Fibroblast of skin of right biceps (primary cell): ENCODE measurements at places on chromosomes 4 and X.

GRCh38 chr4:76488888-76489685 lies 54.1 kb downstream of the SHROOM3 start:
- DNase-seq, result peak; percentile 48

DNA sequence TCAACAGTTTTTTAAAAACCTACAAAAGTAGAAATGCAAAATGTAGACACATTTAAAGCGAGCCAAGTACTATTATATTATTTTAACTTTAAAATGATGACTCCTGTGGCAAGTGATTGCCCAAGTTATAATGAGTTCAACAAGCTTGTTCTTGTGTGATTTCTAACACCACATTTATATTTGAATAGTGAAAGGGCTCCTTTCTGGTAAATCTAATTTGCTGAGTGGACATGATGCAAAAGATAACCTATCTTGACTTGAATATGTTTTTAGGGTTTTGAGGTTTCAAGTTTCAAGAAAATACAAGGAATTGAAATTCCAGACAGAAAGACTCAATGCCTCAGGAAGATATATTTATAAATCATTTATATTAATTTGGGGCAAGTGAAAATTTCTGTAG lies 1.1 kb upstream of the EPGN start:
- DNase-seq, result no peak

DNA sequence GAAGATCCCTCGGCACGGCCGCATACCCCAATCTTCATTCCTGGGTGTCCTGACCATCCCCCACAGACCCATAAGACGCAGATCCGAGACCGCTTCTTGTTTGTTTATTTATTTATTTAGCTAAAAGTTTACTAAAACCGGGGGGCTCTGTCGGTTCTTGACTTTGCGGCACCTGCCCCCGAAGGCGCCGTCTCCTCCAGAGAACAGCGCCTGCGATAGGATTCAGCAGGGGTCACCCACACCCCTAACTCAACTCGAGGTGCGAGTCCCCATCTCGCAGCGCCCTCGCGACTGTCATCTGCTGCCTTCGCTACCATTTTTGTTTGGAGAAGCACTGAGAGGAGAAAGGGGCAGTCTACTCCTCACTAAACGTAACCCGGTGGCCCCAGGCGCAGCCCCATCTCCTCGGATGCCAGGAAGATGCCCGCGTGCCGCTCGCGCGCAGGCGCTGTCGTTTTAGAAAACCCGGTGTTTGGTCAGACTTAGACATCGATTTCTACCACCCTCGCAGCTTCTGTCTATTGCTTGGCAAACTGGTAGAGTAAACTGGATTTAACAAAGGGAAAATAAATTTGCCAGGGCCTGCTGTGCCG lies 18.9 kb upstream of the GPR101 start:
- DNase-seq, result no peak

DNA sequence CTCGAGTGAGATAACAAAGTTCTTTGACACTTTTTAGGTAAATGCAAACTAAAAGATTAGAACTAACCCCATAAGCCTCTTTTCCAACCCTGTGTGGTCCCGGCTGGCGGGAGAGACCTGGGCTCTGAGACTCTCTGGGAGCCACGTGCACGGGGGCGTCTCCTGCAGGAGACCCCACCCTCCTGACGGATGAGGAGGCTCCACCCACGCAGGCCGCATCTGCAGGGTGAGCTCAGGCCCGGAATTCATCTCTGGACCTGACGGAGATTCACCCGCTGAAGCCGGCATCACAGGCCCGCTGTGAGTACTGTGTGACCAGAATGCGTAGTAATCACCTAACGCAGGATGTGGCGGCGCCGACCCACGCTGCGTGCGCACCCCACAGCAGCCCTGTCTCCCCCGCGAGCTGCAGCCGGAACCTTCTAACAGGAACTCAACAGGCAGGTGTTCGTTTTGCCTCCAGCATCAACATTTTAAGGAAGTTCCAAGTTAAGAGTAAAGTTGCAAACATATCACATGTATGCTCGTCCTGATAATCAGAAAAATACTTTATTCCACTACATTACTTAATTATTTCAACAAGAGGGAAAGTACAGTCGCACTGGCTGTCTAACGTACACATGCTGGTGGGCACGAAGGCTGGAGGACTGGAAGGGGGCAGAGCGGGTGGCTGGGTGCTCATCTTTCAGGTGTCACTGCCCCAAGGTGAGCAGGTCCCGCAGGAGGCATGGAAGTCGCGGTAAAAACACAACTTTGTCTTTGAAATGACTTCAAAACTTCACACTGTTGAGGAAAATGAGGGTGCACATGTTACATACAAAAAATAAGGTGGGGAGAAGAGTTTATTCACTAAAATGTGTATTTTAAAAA lies 44.5 kb downstream of the FGFRL1 start:
- peak; percentile 52 for DNase-seq

DNA sequence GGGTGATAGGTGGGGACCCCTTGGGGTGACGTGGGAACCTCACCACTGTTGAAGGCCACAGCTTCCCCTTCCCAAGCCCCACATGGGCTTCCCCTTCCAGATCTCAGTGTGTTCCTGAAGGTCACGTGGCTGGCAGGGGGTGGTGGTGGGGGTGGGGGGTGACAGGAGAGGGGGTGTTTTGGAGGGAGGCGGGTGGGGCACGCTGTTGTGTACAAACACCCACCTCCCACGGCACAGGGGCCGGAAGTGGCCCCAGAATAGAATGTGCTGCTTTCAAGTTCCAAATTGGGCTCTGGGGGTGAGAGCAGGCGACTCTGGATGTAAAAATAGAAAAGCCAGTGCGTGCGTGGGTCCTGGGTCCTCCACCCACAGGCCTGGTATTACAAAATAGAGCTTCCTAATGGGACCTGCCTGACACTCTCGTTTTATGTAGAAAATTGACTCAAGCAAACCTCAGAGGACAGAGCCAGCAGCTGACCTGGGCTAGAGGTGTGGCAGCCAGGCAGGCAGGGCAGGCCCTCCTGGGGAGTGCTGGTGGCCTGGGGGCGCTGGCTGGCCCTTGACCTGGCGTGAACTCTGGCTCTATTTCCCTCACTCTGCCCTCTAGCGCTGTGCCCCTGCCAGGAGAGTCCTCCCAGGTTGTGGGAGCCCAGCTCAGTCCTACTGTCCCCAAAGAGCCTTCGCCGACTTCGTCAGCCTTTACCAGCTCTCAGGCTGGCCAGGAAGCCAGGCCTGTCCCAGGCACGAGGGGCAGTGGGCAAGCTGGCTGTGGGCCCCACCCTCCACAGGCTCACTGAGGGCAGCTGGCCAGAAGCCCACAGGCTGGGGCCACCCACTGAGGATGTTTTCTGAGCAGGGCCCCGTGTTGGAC lies 5.4 kb upstream of the SH3BP2 start:
- DNase-seq, result no peak
